ENCODE measurements at places on chromosomes 16 and 17. TPM values are rescaled to one million over a fixed set of nuclear protein-coding genes. Genes with fewer than 3 reads are reported as not detected.

The TP53TG3B gene
- total RNA-seq, result not detected

The KRT12 gene
- not detected for total RNA-seq

The CD300C gene
- total RNA-seq, result not detected

The MYH8 gene
- total RNA-seq, result not detected

The SPIRE2 gene
- total RNA-seq, result 3.0 TPM

The GRB7 gene
- total RNA-seq, result not detected

The KRT36 gene
- total RNA-seq, result not detected

The CHD3 gene
- 274 TPM for total RNA-seq

The CSH2 gene
- total RNA-seq, result not detected

The HLF gene
- 3.9 TPM for total RNA-seq

The KRT9 gene
- not detected for total RNA-seq

The TMEM114 gene
- not detected for total RNA-seq

All from CD4-positive, alpha-beta memory T cell (primary cell).